NCI-H187 (cell line): ENCODE measurements at places on chromosomes 12 and 14.

DNA sequence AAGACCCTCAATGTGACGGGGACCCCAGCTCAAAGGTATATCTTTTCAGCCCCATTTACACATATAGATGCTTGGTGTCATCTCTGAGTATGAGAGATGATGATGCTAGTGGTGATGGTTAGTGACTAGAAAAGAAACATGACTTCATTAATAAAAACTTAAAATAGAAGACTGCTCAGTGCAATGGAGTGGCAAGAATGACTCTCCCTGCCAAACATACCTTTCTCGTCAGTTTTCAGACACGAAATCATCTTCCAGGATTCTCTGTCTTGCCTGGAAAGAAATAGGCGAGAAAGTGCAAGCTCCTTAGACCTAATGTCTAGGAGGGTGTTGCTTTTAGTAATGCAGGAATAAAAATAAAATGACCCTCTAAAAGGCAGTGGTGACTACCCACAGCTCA is 71.7 kb downstream of the TPH2 start:
- no peak for DNase-seq

DNA sequence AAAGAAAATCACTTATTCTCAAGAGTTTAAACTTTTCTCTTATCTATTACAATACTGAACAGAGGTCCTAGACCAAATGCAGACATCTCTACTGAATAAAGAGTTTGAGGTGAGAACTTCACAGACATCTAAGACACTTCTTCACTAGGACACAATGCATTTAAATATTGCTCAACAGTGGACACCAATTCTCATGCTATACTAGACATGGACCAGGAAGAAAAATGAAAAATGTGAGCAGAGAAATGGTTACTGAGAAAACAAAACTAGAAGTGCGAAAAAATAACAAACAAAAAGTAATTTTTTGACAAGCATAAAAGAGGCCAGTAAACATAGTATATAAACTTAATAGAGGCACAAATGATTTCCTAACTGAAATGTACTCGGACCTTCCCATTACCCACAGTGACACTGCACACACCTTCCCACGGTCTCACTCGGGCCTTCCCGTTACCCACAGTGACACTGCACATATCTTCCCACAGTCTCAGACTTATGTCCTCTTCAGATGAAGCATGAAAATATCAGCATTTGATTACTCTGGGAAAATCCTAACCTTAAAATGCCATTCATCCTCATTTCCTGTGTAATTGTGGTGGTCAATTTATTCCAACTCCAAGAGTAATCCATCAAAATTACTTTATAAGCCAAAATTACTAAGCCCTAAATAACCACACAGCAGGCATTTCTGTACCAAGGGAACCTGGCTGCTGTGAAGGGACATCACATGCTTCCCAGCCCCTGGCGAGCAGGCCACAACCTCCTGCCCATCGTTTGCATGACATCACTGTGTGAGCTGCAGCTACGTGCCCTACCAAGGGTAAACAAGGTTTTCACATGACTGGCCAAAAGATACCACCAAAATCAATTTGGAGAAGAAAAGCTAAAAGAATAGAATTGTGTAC is 6.4 kb downstream of the SLC15A4 start:
- no peak for DNase-seq

DNA sequence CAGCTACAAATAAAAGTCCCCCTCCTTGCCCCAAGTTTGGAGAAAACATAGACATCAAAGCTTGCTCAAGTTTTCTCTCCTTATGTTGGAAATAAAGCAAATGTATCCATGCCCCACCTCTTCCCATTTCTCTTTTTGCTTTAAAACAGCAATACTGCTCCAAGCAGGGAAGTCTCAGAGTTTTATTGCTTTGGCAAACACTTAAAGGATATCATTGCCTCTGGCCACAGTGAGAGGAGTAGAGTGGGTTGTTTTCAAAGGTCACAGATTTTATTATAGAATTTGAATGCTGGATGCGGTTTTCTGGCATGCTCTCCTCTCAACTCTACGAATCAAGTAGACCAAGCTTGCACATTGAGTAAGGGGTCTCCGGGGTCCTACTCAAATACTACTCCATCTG is 149.7 kb downstream of the TTC7B start:
- DNase-seq = no peak

- DNase-seq = no peak
Measured at GRCh38 chr14:96754162-96754844, 42.9 kb upstream of the VRK1 start.

DNA sequence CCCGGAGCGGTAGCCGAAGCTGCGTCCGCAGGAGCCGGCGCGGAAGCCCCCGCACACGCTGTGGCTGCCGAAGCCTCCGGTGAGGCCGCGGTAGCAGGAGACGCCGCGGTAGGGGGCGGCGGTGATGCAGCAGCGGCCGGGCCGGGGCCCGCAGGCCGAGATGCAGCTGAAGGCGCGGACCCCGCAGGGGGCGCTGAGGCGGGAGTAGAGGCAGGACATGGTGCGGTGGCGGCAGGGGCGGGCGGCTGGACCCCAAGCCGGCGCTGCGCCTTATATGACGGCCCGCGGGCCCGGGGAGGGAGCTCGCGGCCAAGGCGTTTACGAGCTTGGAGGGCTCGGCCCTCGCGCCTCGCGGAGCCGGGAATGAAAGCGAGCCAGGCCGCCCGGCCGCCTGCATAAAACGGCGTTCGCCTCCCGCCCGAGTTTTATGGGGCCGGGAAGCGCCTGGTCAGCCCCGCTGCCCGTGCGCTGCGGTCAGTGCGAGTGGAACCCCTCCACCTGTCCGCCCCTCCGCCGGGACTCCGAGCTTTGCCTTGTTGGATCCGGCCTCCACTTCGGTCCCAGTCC is 16.0 kb upstream of the KRT86 start:
- DNase-seq = no peak

- no peak for DNase-seq
Measured at GRCh38 chr12:122099280-122099749, 20.8 kb downstream of the MLXIP start.

DNA sequence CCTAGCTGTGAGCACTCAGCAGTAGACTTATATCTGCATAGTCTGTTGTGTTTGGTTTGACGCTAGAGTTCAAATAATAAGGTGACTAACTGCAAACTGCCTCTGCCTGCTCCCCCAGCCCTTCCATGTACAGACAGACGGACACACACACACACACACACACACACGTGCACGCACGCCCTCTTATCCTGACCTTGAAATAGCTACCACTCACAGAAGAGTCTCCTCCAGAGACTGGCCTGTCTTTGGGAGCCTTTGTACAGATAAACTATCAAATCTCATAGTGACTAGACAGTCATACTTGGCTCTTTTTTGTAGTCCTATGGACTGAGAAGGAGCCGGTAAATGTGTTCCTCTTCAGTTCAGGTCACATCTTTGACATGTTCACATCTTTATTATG is 158.4 kb downstream of the FBXL14 start:
- no peak for DNase-seq

DNA sequence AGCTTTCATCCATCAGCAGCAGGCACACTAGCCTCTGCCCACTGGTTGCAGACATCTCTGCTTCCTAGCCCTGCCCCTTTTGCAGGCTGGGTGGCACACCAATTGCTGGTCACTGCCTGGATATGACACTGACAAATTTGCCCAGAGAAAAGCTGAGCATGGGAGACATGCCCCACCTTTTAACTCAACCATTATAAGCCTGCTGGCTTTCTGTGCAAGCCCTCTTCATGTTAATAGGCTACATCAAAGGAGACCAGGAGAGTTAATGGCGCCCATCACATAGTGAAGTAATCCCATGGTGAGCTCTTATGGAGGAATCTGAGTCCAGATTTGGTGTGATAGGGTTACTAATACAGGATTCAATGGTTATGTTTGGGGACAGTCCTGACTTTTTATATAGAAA is 139.2 kb downstream of the KICS2 start:
- DNase-seq = peak; percentile 36

DNA sequence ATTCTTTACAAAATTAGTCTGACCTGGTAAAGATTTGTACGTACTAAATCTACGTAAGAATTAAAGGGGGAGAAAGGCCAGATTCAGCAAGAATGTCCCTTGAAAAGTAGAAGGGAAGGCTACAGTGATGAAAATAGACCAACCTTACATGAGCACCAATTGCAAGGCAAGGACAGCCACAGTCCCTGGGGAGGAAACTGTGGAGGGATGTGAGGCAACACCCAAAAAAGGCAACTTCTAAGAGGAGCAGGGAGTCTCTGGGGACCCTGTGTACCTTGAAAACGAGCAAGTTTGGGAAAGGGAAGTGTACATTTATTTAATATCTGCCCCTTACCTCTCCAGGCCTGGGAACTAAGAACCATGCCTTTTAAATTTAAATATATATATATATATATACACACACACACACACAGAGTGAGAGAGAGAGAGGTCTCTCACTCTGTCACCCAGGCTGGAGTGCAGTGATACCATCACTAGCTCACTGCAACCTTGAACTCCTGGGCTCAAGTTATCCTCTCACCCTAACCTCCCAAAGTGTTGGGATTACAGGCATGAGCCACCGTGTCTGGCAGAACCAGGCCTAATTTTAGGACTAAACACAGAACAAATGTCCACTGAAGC is 56.4 kb downstream of the TMCC3 start:
- no peak for DNase-seq

- DNase-seq = no peak
Measured at GRCh38 chr12:48979602-48980388, 1.7 kb downstream of the WNT1 start.

DNA sequence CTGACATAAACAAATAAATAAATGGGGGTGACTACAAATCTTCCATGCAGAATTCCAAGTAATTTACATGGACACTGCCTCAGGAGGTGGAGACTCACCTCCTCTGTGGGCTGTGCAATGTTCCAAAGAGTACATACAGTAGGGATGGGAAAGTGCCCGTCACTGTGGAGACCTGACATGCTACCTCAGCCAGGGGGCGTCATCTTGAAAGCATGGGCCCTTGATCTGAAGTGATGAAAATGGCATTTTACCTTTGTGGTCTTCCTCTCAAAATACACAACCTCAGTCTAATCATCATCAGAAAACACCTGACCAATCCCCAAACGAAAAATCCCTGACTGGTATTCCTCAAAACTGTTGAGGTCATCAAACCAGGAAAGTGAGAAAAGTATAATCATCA is 48.4 kb downstream of the ANAPC7 start:
- DNase-seq = no peak

DNA sequence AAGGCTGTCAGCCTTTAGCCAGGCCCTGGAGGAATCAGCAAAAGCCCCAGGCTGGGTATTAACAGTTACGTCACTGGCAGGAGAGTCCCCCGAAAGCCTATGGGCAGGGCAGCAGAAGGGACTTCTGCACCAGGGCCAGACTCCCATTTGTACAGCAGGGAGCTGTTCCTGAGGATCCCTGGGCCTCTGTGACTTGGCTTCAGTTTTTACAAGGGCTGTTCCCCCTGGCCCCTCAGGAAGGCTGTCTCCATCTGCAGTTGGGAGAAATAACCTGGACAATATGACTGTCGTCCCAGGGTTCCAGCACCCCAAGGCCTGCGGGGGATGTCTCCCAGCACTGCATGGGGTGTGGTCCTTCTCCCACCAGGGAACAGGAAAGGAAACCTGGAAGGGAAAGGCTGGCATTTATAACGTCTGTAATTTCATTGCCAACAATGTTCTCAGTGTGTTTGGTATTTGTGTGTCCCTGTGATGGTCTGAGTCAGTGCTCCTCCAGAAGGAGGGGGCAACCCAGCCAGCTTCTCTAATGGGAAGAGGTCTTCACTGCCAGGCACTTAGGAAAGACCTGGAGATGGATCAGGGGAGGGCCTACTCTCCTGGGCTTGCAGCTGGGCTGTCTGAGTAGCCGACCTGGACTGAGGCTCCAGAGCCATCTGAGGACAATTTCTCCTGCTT is 42.4 kb downstream of the ERH start:
- peak; percentile 69 for DNase-seq

- DNase-seq = no peak
Measured at GRCh38 chr14:67977434-67978034, 158.0 kb downstream of the RAD51B start.

GRCh38 chr14:92668276-92668973 is 80.0 kb downstream of the LGMN start:
- DNase-seq = no peak

GRCh38 chr12:65209655-65210043 is 40.3 kb downstream of the LEMD3 start:
- no peak for DNase-seq
